ENCODE measurements at places on chromosomes 2 and 18.
A peak's percentile ranks its signal among the peaks of the same experiment; 100 is the strongest.

- peak; percentile 36 for DNase-seq
These were observed 27.2 kb upstream of the SATB2 start for GRCh38 chr2:199484927-199485326.

DNA sequence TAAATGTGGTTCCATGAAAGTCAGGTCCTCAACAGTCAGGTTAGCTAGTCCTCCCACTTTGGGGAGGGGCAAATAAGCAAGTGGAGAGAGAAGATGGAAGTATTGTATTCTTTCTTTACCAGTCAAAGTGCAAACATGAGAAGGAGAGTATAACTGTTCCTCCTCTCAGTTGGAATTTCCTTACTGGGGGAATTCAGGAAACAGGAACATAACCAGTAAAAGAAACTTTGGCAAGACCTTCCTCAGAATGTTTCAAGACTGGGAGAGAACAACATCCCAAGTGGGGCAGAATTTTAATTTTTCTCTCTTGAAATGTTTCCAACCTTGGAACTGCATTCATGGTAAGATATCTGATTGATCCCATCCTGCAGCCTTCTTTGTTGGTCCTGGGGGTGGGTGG, 552.4 kb upstream of the TNP1 start:
- no peak for DNase-seq

DNA sequence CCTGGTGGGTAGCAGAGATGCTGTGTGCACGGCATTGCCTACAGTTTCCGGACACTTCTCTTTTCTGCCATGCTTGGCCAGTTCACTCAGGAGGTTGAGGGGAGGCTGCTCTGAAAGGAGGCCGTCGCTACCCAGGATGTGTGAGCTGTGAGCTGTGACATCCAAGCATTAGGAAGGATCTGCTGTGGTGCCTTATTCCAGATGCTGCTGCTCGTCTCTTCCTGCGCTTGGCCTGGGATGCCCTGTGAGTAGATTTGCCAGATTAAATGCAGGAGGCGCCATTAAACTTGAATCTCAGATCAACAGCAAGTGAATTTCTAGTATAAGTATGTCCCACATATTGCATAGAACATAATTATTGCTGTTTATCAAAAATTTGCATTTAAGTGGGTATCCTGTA, 124.2 kb upstream of the SIX3 start:
- DNase-seq, result no peak

GRCh38 chr2:12099374-12099773, 352.9 kb downstream of the LPIN1 start:
- DNase-seq, result no peak

- DNase-seq, result no peak
These were observed 211.4 kb upstream of the GYPC start for GRCh38 chr2:126444512-126444911.

- no peak for DNase-seq
These were observed 182.5 kb downstream of the C1D start for GRCh38 chr2:67880291-67880761.

DNA sequence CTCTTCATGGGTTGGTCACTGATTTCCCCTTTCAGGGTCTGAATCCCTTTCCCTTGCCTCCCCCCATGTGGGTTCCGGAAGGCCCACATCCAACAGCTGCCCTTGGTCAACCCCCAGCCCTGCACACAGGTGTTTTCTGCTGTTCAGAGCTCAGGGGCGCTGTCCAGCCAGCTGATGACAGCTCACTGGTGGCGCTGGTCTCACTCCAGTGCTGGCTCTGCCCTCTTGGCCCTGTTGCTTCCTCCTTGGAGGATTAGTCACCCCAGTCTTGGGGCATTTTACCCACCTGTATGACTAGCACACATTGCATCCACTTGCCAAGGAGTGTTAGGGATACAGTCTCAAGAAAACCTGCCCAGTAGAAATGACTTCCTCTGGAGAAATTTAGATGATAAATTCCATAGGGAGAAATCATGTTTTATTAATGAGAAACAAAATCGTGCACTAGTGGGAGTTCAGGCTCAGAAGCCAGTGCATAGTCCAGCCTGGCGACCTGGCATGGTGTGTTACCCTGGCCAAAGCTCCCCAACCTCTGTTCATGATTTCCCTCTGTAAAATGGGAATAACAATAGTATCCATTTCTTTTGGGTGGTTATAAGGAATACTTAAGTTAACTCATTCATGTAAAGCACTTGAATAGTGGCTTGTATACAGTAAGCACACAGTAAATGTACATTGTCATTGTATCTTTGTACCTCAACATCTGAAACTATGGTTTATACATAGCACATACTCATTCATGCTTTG, 21.6 kb downstream of the CRIM1 start:
- DNase-seq, result no peak

- no peak for DNase-seq
These were observed 36.5 kb upstream of the CYTIP start for GRCh38 chr2:157480182-157480961.

- DNase-seq, result no peak
These were observed 53.2 kb upstream of the SLC4A10 start for GRCh38 chr2:161571051-161571429.

GRCh38 chr18:13791181-13791580, 32.8 kb upstream of the MC5R start:
- no peak for DNase-seq

DNA sequence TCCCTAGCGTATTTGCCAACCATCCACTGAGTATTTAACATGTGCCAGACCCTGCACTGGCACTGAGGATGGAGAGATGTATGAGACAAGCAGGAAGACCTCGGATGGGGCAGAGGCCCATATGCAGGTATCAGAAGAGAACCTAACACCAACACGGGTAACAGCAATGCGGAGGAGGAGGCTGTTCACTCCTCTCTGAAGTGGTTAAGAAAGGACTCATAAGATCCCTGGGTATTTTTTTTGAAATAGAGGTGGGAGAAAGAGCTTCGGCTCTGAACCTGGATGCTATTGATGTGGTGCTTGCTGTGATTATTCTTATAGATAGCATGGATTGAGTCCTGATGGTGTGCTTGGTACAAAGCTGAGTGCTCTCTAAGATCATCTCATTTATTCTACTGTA, 418.3 kb downstream of the LPIN1 start:
- no peak for DNase-seq

- DNase-seq, result no peak
These were observed 14.1 kb upstream of the PMAIP1 start for GRCh38 chr18:59885579-59886163.

DNA sequence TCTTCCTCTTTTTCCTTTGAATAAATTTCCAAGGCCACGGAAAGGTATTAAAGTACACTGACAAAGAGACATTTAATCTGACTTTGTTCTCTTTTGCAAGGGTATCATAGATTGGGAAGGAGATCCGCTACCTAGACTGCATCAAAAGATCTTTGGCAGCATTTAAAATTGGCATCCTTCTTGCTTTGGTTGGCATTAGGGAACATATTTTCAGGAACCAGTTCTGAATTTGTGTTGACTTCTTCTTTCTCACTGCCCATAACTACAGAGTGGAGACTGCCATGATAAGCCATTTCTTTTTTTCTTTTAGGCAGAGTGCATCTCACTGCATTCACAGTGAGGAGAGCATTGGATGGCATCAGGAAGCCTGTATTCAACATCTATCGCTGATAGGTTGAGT, 83.4 kb downstream of the DOCK10 start:
- no peak for DNase-seq

- no peak for DNase-seq
These were observed 72.0 kb upstream of the CTAGE1 start for GRCh38 chr18:22489704-22490103.

- peak; percentile 18 for DNase-seq
These were observed 401.5 kb downstream of the CNTNAP5 start for GRCh38 chr2:124426625-124427024.

GRCh38 chr2:50584185-50584584, 447.7 kb downstream of the NRXN1 start:
- DNase-seq, result no peak

GRCh38 chr2:235567842-235568241, 74.0 kb downstream of the AGAP1 start:
- DNase-seq, result no peak

DNA sequence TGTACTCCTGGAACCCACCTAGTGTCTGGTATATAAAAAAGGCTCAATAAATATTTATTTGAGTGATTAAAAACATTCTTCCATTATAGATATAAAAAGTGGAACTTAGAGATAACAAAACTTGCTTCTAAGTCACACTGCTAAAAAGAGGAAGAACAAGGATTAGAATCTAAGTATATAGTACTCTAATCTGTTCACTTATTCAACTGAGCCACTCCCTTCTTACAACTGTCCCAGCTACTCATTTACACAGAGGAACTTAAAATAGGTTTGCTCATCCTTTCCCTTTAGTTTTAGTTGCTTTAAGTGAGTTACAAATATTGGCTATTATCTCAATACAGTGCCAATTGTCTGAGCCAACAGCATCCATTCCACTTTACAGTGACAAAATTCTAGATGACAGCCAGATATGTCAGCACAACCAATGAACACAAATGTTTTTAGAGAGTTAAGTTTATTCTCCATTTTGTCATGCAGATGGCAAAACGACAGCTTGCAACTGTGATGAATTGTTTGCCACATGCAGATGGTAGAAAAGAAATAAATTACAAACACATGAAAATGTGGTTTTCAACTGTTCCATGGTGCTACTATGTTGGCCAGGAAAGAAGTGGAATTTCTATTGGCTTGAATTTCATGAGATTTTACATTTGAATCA, 280.7 kb upstream of the ZC3H15 start:
- no peak for DNase-seq

GRCh38 chr2:200732866-200733265, 78.8 kb upstream of the BZW1 start:
- no peak for DNase-seq

- DNase-seq, result no peak
These were observed 8.9 kb upstream of the RUFY4 start for GRCh38 chr2:218060118-218060517.

- no peak for DNase-seq
These were observed 11.1 kb downstream of the AQP4 start for GRCh38 chr18:26854292-26854881.

DNA sequence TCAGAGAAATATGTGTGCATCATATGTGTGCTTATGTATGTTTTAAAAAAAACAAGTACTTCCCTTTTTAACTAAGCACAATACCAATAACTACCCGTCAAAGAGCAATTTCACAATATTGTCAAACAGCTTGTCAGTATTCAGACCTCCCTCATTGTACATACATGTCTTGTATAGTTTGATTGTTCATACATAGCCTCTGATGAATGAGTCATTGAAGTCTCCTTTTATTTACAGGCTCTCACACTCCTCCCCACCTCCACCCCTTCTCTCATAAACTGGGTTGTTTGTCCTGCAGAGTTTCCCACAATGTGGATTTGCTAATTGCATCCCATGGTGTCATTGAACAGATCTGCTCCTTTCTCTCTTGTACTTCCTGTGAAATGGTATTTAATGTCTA, 132.8 kb upstream of the L3MBTL4 start:
- no peak for DNase-seq

- DNase-seq, result no peak
These were observed 106.0 kb upstream of the CYP1B1 start for GRCh38 chr2:38181806-38182491.

DNA sequence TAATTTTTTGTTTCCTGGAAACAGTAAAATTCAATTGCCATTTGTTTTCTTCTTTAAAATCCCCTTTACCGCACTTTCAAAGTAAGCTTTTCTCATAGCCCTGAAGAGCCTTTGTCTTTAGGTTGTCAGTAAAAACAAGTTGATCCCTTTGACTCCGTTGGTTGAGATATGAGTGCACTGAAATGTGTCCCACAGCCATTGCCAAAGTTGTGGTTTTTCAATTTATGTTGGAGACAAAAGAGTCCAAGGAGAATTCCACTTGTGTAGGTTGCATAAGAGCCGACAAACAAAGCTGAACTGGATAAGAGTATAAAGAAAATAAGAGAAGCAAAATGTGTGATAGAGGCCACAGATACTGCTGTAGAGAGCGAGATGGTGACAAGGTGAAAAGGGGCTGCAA, 26.1 kb upstream of the HNMT start:
- DNase-seq, result no peak

- no peak for DNase-seq
These were observed 38.0 kb downstream of the MARCO start for GRCh38 chr2:118980022-118980421.

DNA sequence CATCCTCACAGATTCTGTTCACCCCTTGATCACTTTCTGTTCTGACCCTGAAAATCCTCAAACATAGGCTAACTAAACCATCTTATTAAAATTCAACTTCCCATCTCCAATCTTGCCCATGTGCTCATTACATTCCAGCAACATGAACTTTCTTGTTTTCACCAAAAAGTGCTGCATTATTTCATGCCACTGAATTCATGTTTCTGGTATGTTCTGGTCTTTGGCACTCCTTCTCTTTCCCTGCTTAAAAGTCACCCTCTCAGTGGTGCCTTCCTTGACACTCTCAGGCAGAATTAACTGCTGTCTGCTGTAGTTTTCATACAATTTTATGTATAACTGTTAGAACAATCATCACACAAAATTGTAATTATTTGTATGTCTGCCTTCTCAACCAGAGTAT, 247.7 kb upstream of the RBMS1 start:
- DNase-seq, result no peak

DNA sequence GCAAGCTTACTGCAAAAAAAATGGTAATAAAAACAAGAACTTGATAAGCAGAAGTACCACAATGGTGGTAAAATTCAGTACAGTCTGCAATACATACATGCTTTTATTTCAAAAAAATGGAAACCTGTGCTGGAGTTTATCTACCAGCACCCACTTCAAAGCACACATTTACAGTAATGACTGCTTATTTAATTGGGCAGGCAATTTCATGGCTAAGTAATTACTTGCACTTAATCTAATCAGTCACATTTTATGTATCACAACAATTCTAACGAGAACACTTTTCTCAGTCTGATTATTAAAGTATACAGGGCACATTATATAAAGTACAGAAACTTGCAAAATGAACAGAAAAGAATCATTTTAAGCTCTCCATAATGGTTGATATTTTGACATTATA, 5.2 kb downstream of the APCDD1 start:
- peak; percentile 22 for DNase-seq

DNA sequence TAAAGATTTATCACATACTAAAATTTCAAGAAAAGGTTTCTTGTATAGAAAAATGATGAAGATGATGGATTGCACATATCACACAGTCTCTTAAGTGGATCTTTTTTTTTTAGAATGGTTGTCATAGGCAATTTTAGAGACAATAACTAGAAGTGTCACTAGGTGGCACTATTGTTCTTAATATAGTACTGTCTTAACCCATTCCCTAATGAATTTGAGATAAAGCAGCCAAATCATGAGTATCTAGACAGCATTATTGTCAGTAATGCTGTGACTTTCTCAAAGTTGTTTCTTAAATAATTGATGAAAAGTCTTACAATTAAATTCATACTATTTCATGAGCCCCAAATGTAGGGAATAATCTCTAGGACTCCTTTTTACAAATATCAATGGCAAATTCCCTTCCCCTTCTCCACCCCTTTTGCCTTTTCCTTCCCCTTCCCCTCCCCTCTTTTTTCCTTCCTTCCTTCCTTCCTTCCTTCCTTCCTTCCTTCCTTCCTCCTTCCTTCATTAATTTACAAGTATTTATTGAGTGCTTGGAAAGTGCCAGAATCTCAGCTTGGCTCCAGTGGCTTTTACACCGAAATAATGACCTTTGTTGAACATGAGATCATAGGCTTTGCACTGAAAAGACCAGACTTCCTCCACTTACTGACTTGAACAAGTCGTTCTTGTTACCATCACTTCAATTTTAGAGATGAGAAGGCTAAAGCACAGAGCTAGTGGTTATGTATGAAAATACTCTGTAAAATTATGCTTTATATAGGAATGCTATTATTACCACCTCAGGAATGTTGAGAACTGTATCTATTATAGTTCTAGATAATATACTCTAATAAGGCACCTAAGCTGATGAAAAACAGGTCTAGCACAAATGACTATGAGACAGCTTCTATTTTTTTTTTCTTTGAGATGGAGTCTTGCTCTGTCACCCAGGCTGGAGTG, 19.8 kb downstream of the MYL12B start:
- DNase-seq, result peak; percentile 76

All from NCI-H146 (cell line).